ENCODE measurements at places on chromosomes 11 and 22.

DNA sequence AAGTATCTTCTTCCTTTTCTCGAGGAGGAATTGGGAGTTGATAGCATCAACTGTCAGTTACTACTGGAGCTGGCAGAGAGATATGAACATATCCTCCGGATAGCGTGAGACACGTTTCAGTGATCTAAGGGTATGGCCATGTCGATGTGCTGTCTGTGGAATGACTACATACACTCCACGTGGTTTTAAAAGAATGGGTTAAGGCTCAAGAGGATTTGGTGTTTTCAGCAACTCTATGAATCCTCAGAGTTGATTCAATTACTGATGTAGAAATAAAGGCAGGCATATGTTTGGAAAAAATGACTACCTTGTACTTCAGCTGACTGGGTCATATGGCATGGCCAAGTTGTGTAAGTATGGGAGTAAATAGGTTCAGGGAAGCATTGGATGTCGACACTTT is 22.9 kb downstream of the MMP13 start:
- DNase-seq, result no peak

DNA sequence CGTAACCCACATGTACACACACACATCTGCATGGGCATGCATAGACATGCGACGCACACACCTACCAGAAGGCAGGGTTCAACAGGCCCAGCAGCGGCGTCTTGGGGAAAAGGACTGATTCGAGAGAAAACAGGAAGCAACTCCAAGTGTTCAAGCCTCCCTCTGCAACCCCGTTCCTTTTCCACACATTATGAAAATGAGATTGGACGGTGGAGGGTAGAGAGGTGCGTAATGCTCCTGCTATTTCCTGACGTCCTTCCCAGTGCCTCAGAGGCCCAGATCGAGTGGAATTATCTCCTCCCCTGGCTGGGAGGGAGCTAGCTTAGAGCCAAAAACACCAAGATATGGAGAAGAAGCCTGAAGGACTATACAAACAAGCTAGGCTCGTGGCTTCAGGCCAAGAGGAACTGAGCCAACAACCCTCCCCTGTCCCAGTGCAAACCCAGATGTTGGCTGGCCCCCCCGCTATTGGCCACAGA is 289.2 kb downstream of the MN1 start:
- no peak for DNase-seq

DNA sequence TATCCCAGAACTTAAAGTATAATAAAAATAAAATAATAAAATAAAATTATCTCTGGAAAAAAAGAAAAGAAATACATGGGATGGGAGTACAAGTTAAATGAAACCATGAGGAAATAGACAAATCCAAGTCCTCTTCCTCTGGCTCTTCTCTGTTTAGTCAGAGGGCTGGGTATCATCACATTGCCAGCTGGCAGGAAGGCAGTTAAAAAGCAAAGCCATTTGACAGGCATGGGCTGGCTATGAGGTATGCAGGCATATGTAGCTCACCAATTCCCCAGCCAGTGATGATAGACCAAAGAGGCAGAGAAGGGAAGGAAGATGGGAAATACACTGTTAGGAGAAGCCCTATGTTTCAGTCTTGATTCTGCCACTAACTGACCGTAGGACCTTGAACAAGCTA is 6.5 kb downstream of the LYVE1 start:
- DNase-seq, result no peak

- no peak for DNase-seq
These were observed 257.6 kb downstream of the NELL1 start for GRCh38 chr11:20926799-20927540.

DNA sequence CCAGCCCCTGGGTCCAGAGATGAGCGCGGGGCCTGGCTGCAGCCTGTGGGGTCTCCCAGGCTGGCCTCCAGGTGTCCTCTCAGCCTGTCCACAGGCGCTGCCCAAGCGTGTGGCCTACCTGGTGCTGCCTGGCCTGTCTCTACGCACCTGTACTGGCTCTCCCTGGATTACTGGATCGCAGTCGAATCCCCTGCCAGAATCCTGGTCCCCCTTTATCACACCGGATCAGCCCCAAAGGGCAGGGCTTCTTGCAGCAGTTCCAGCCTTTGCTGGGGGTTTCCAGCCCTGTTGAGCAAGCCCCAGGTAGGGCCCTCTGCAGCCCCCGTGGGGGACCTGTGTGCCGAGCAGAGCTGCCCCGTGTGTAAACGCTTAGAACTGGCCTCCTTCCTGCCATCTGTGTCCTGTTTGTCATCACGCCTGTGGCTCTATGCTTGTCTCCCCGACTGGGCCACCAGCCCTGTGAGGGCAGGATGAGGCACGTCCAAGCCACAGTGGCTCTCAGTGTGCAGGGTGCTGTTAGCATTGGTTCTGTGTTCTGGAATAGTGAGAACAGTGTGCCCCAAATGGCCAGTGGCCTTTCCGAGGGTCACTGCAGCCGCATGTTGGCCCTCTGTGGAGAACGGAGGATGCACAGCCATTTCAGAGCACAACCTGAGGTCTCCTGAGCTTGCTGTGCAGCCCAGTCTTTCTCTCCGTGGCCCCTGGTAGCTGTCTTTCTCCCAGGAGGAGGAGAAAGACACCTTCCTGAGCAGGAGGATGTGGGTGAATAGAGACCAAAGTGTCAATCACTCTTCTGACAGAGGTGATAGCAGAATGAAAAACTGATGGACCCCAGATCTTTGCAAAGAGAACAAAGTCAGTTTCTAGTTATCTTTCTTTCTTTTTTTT is 13.9 kb upstream of the TXNRD2 start:
- DNase-seq, result no peak

GRCh38 chr11:70594031-70594430 is 195.7 kb downstream of the CTTN start:
- DNase-seq, result no peak

DNA sequence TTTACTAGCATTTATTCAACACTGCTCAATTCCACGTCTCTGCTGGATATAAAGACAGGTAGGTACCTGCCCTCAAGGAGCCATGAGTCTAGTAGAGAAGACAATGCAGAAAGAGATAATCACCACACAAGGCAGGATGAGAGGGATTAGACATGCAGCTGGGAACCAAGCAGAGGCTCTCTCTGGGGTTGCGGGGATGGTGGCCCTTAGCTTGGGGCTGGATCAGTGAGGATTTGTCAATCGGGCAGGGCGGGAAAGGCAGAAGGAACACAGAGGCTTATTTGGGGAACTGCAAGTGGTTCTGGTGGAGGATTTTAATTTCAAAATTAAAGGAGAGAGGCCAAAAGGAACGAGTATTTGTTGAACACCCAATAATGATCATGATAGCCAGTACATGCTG is 8.5 kb upstream of the DMC1 start:
- DNase-seq, result no peak
